ENCODE measurements at places on chromosomes 11 and 22.

GRCh38 chr11:49432242-49432848, 223.9 kb upstream of the FOLH1 start:
- no peaks in the 10 kb centered on the region for H3K4me1 ChIP-seq
- no peak for DNase-seq
- no peak overlapping the region for H3K27ac ChIP-seq
- H3K4me3 ChIP-seq: no peak overlapping the region

GRCh38 chr11:69664901-69665300, 10.3 kb downstream of the LTO1 start:
- peaks cover 77% of the 10 kb centered on the region for H3K36me3 ChIP-seq
- peaks cover 1% of the 10 kb centered on the region for H3K4me1 ChIP-seq
- no peak overlapping the region for H3K27ac ChIP-seq
- no peak overlapping the region for H3K4me3 ChIP-seq
- no peaks in the 10 kb centered on the region for H3K27me3 ChIP-seq
- no peak for DNase-seq

GRCh38 chr11:78420796-78421209, 3.2 kb upstream of the GAB2 start:
- H3K4me3 ChIP-seq: no peak overlapping the region
- peak overlapping the region; percentile 99 for H3K27ac ChIP-seq
- no peaks in the 10 kb centered on the region for H3K36me3 ChIP-seq
- H3K27me3 ChIP-seq: no peaks in the 10 kb centered on the region
- DNase-seq: peak; percentile 78

DNA sequence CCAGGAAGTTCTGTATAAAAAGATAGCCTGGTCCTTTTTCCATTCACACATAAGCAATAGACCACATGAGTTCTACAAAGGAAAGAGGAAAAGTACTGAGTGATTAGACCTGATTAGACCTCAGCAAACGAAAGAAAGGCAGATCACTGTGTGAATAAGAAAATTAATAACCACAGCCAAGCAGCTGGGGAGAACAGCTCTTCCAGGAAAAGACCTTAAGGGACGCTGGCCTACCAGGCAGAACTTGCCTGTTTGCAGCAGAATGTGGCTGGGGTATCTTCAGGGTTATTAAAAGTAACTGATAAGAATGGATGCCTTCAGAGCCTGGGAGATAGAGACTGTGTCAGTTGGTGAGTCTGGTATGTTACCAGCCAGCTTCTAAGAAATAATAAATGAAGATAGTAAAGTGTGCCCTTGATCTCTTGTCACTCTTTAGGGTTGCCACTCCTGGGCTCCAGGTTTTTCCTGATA, 172.9 kb downstream of the DBX1 start:
- peaks cover 16% of the 10 kb centered on the region for H3K36me3 ChIP-seq
- H3K4me3 ChIP-seq: no peak overlapping the region
- no peak for DNase-seq
- H3K27ac ChIP-seq: peak overlapping the region; percentile 58

GRCh38 chr22:44206330-44206645, 25.6 kb downstream of the PARVG start:
- H3K4me1 ChIP-seq: no peaks in the 10 kb centered on the region
- H3K4me3 ChIP-seq: no peak overlapping the region
- DNase-seq: no peak
- H3K36me3 ChIP-seq: no peaks in the 10 kb centered on the region
- H3K27me3 ChIP-seq: peaks cover 8% of the 10 kb centered on the region

GRCh38 chr22:24894998-24895397, 51.5 kb downstream of the LHFPL7 start:
- peaks cover 24% of the 10 kb centered on the region for H3K4me1 ChIP-seq
- H3K4me3 ChIP-seq: no peak overlapping the region
- peak overlapping the region; percentile 88 for H3K27ac ChIP-seq
- no peaks in the 10 kb centered on the region for H3K27me3 ChIP-seq
- peak; percentile 90 for DNase-seq

DNA sequence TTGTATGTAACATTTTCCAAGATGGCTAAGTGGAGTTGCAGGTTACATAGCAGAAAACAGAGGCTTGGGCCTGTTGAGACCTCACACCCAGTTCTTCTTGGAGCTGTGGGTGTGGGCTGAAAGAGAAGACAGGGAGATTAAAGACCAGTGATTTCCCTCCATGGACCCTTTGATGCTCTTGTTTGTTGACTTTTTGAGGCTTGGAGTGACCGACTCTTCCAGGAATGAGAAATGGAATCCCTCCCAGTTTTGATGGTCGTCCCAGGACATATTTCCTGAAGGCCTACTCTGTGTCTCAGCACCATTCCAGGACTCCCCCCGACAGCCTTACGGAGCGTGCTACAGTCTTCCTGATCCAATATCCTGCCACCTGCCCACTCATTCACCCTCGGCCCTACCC, 96.9 kb downstream of the PTPRJ start:
- no peak overlapping the region for H3K4me3 ChIP-seq
- H3K36me3 ChIP-seq: no peaks in the 10 kb centered on the region
- DNase-seq: no peak
- H3K4me1 ChIP-seq: no peaks in the 10 kb centered on the region

- no peak overlapping the region for H3K4me3 ChIP-seq
- DNase-seq: no peak
- H3K36me3 ChIP-seq: no peaks in the 10 kb centered on the region
- no peaks in the 10 kb centered on the region for H3K27me3 ChIP-seq
These were observed 1298.0 kb upstream of the RAG2 start for GRCh38 chr11:37896016-37896415.

- H3K27me3 ChIP-seq: no peaks in the 10 kb centered on the region
- H3K36me3 ChIP-seq: no peaks in the 10 kb centered on the region
- no peak overlapping the region for H3K27ac ChIP-seq
- no peak for DNase-seq
- H3K4me1 ChIP-seq: no peaks in the 10 kb centered on the region
- H3K4me3 ChIP-seq: no peak overlapping the region
These were observed 40.7 kb downstream of the SYT13 start for GRCh38 chr11:45245218-45246045.

DNA sequence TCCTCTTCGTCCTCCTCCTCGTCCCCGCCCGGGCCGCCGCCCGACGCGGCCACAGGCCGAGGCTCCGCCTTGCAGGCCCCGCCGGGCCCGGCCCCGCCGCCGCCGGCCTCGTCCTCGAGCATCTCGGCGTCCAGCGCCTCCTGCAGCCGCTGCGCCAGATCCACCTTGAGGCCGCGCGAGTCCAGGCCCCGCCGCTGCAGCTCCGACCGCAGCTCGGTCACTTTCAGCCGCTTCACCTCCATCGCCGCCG, 417 bp downstream of the HNRNPUL2 start:
- DNase-seq: no peak

DNA sequence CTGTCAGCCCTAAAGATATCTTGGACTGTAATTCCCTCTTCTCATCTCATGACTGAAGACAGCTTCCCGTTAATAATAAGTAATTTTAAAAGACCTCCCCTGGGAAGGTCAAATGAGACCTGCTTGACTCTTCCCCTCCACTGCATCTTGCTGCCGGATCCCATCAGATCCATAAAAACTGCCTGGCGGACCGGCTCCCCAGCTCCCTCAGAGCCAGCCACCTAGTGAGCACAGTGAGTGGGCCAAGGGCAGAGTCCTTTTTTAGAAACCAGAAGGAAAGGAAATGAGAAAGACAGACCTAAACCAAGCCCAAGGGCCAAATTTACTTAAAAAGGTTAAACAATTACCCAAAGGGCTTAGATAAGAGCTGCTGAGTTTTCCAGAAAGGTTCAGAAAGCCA, 595.3 kb downstream of the OPCML start:
- no peak overlapping the region for H3K4me3 ChIP-seq
- peaks cover 9% of the 10 kb centered on the region for H3K27me3 ChIP-seq
- H3K27ac ChIP-seq: no peak overlapping the region
- no peaks in the 10 kb centered on the region for H3K36me3 ChIP-seq

DNA sequence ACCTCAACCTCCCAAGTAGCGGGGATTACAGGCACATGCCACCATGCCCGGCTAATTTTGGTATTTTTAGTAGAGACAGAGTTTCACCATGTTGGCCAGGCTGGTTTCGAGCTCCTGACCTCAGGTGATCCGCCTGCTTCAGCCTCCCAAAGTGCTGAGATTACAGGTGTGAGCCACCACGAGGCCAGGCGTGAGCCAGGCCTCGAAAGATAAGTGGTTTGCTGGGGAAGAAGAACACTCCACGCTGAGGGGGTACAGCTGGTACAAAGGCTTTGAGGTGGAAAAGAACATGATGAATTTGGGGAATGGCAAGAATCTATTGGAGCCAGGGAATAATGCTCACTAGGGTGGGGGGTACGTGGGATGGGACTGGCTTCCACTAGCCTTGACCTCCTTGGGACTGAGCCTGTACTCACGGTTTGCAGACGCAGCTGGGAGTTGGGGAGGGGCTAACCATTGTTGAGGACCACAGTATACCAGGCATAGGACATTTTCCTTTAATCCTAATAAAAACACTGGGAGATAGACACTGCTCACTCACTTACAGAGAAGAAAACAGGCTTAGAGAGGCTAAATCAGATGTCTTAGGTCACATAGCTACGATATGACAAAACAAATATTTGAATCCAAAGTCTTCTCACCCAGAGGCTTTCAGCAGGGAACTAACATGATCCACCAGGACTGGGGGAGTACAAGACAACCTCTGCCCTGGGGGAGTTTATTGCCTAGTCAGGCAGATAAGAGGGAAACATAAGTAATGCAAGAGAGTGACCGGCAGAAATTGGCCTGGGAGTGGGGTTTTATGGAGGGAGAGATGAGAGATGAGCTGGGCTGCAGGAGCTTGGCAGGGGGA, 4.9 kb downstream of the SLCO2B1 start:
- H3K27me3 ChIP-seq: no peaks in the 10 kb centered on the region
- H3K4me1 ChIP-seq: peaks cover 34% of the 10 kb centered on the region
- H3K36me3 ChIP-seq: no peaks in the 10 kb centered on the region
- H3K27ac ChIP-seq: no peak overlapping the region
- H3K4me3 ChIP-seq: no peak overlapping the region
- DNase-seq: peak; percentile 69

DNA sequence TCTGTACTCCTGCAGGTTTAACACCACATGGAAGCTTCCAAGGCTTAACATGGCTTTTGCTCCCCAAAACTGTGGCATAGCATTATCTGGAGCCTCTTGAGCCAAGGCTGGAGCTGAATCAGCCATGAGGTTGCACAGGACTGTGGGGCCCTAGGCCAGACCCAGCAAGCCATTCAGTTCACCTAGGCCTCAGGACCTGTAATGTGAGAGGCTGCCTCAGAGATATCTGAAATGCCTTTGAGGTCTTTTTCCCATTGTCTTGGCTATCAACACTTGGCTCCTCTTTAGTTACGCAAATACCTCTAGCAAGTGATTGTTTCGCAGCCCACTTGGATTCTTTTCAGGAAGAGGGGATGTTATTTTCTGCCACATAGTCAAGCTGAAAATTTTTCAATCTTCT, 72.0 kb downstream of the VPREB1 start:
- no peak overlapping the region for H3K27ac ChIP-seq
- H3K4me1 ChIP-seq: no peaks in the 10 kb centered on the region
- H3K36me3 ChIP-seq: peaks cover 16% of the 10 kb centered on the region

GRCh38 chr11:119029069-119029339, 1.7 kb downstream of the SLC37A4 start:
- peak overlapping the region; percentile 92 for H3K27ac ChIP-seq
- H3K36me3 ChIP-seq: peaks cover 35% of the 10 kb centered on the region
- H3K27me3 ChIP-seq: no peaks in the 10 kb centered on the region
- no peak for DNase-seq
- H3K4me3 ChIP-seq: peak overlapping the region; percentile 85
- H3K4me1 ChIP-seq: peaks cover 54% of the 10 kb centered on the region

DNA sequence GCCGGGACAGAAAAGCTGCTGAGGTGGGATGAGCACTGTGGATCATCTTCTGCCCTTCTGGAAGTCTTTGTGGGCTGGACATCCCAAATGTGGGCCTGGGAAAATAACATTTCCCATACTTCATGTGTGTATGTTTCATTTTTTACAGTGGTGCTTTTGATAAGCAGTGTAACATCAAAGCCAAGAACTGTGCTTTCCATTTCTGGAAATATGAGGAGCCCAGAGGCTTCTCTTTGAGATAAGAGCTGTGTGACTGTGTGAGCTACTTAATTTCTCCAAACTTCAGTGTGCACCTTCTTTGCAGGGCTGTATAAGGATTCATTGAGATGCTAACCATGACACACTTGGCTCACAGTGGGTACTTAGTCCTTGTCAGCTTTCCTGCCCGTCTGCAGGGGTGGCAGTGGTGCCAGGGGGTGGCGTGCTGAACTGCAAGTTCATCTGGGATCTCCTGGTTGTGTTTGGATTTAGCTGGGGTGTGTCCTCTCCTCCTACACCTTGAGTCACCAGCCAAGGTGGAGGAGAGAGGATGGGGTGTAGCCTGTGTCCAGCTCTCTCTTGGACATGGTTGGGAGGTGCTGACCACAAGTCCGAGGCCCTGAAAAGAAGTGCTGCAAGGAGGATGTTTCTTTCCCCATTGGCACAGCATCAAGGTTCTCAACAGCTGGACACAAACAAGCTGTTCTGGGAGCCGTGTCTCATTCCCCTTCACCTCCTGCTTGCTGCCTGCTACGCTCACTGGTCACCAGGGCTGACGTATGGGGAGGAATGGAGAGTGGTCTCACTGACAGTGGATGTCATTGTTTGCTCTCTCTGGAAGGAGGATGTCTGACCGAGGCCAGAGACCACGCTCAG, 139.4 kb downstream of the TEAD1 start:
- H3K4me3 ChIP-seq: no peak overlapping the region
- H3K4me1 ChIP-seq: peaks cover 57% of the 10 kb centered on the region
- peak; percentile 78 for DNase-seq
- no peaks in the 10 kb centered on the region for H3K27me3 ChIP-seq
- H3K36me3 ChIP-seq: no peaks in the 10 kb centered on the region

DNA sequence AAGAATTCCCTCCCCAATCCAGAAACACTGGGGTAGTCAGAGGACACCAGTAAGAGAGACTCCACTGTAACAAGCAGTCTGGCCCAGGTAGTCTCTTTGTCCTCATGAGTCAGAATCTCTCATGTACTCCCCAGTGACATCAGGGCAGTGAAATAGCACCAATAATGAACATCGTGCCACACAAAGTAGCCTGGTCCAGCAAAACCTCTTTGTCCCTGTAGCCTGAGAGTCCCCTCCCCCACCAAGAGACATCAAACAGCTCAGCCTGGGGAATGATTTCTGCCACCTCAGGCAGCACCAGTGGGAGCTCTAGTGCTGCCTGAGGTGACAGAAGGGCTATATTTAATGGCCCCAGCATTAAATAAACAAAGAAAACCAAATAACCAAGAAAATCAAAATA, 88.1 kb downstream of the SBF2 start:
- H3K27ac ChIP-seq: no peak overlapping the region
- H3K4me1 ChIP-seq: no peaks in the 10 kb centered on the region
- DNase-seq: peak; percentile 12
- no peak overlapping the region for H3K4me3 ChIP-seq
- H3K36me3 ChIP-seq: no peaks in the 10 kb centered on the region

DNA sequence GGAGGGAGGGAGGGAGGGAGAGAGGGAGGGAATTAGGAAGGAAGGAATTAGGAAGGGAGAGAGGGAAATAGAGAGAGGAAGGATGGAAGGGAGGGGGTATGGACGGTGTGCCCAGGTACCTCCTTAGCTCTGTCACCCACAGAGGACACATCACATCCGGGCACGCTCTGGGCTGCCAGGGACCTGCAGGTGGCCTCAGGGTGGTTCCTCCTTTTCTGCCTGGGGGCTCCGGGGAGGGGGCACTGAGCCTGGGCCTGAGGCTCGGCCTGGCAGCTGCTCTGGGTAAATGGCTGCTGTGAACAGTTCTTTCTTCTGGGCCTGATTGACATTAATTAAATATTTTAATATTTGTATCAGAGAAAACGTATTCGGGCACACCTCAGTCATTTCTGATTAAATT, 733.5 kb downstream of the BRD1 start:
- no peak overlapping the region for H3K27ac ChIP-seq
- DNase-seq: no peak
- no peak overlapping the region for H3K4me3 ChIP-seq
- H3K4me1 ChIP-seq: no peaks in the 10 kb centered on the region
- H3K36me3 ChIP-seq: no peaks in the 10 kb centered on the region
- H3K27me3 ChIP-seq: peaks cover 34% of the 10 kb centered on the region
